ENCODE measurements at places on chromosomes 12 and 14.

GRCh38 chr14:79706382-79706781 is 504.9 kb downstream of the DIO2 start:
- DNase-seq, result no peak

GRCh38 chr12:100554608-100555077 is 18.8 kb upstream of the GAS2L3 start:
- DNase-seq, result peak; percentile 62

DNA sequence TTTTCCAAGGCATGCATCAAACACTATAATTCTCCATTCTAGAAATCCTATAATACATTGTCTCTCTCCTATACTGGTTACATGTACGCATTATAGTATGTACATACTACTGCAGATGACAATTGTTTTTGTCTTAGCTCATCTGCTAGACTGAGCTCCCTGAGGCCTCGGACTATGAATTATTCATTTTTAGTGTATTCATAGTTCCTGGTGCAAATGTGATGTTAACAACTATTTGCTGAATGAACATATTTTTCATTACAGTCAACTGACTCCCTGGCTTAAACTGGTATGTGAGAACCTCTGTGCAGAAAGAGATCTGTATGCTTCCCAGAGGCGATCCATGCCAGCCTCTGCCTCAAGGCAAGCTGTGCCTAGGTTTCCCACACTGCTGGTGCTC is 91.8 kb upstream of the PARP11 start:
- DNase-seq, result no peak

- DNase-seq, result no peak
Observed at GRCh38 chr12:113221997-113222729, 899 bp downstream of the TPCN1 start.

DNA sequence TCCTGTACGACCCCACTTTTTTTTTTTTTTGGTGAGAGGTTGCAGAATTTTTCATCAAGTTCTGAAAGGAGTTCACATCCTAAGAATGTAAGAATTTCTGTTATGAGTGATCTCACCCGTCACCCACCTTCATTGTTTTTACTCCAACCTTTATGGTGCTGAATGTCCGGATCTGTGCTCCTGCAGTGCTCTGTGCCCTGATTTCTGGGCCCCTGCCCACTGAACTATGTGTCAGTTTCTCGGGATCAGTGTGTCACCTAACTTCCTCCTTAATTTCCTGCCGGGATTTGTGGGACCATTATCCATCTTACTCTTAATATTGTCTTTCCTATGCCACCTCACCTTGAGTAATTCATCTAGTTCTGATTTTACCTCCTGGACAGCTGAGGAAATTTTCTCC is 11.6 kb downstream of the RASSF8 start:
- no peak for DNase-seq

- DNase-seq, result no peak
Observed at GRCh38 chr14:74038020-74038859, 19.1 kb downstream of the BBOF1 start.

GRCh38 chr12:93790472-93791152 is 113.4 kb downstream of the CRADD start:
- peak; percentile 68 for DNase-seq
